ENCODE measurements at places on chromosomes 2 and 18. TPM values are rescaled to one million over a fixed set of nuclear protein-coding genes. Genes with fewer than 3 reads are reported as not detected.
A peak's percentile ranks its signal among the peaks of the same experiment; 100 is the strongest.

DNA sequence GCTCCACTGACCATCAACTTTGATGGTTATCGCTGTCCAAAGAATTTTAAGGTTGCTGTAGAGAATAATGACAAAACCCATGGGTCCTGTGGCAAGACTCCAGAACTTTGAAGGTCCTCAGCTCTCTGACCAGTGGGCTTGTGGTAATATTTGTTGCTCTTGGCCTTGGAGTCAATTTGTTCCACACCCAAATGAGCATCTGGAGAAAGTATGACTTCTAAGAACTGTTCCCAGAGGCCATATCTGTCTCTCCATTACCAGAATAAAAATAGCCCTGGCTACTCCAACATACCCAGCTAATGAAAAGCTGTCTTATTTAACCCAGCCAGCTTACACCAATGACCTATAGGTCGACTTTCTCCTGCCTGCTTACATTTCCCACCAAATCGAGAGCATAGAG, 466.4 kb downstream of the MEIS1 start:
- H3K36me3 ChIP-seq = no peaks in the 10 kb centered on the region
- no peak for DNase-seq
- H3K4me1 ChIP-seq = no peaks in the 10 kb centered on the region
- H3K27me3 ChIP-seq = no peaks in the 10 kb centered on the region

DNA sequence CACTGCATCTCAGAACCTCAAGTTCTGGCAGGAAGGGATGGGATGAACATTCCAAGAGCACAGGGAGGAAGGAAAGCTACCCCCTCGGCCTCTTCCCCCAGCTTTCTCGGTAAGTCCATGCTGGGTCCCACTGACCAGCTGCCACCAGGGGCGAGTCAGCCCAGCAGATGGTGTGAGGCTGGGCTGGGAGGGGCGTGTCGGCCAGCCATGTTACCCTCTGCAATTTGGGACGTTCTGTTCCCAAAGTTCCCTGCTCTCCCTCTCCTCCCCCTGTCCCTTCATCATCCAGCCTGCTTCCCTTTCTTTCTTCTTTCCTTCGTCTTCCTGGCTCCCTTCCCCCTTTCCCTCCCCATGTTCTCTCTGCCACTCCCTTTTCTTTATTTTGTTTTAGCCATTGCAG, 74.3 kb upstream of the TNP1 start:
- DNase-seq = no peak
- no peaks in the 10 kb centered on the region for H3K27me3 ChIP-seq
- no peak overlapping the region for H3K4me3 ChIP-seq
- H3K27ac ChIP-seq = no peak overlapping the region
- H3K36me3 ChIP-seq = no peaks in the 10 kb centered on the region

- no peak overlapping the region for H3K4me3 ChIP-seq
- H3K36me3 ChIP-seq = no peaks in the 10 kb centered on the region
- no peak for DNase-seq
- no peaks in the 10 kb centered on the region for H3K4me1 ChIP-seq
- H3K27ac ChIP-seq = no peak overlapping the region
- H3K27me3 ChIP-seq = no peaks in the 10 kb centered on the region
These were observed 53.3 kb upstream of the NFU1 start for GRCh38 chr2:69490486-69490885.

DNA sequence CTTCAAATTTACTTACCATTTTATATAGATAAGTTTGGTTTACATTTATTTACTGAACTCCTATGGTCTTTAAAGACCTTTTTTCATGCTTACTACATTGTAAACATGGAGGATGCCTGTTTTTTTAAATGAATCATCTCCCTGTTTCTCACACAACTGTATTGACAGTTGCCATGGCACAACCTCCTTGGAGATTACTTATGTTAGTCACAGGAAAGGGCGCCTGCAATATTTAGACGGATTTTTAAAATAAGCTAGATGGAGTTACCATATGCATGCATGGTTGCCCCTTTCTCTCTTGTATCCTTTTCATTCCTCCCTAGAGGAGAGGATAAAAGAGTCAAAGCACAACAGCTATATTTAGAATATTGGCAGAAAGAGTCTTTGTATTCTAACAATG, 34.8 kb upstream of the CCDC102B start:
- H3K4me3 ChIP-seq = no peak overlapping the region
- no peaks in the 10 kb centered on the region for H3K27me3 ChIP-seq
- no peaks in the 10 kb centered on the region for H3K4me1 ChIP-seq
- DNase-seq = no peak
- H3K27ac ChIP-seq = no peak overlapping the region

GRCh38 chr2:239397931-239398471, 2.8 kb downstream of the HDAC4 start:
- H3K4me1 ChIP-seq = peaks cover 20% of the 10 kb centered on the region
- H3K36me3 ChIP-seq = no peaks in the 10 kb centered on the region
- H3K4me3 ChIP-seq = no peak overlapping the region
- no peaks in the 10 kb centered on the region for H3K27me3 ChIP-seq
- no peak overlapping the region for H3K27ac ChIP-seq

GRCh38 chr2:12057436-12058166, 311.2 kb downstream of the LPIN1 start:
- H3K27me3 ChIP-seq = no peaks in the 10 kb centered on the region
- H3K27ac ChIP-seq = no peak overlapping the region
- DNase-seq = peak; percentile 68
- peaks cover 51% of the 10 kb centered on the region for H3K4me1 ChIP-seq
- no peaks in the 10 kb centered on the region for H3K36me3 ChIP-seq

The PID1 gene
- total RNA-seq = not detected

The AUP1 gene
- 190 TPM for total RNA-seq

The TTC32 gene
- 38.1 TPM for total RNA-seq

Data from B cell (primary cell).